ENCODE measurements at places on chromosomes 3 and 15.

DNA sequence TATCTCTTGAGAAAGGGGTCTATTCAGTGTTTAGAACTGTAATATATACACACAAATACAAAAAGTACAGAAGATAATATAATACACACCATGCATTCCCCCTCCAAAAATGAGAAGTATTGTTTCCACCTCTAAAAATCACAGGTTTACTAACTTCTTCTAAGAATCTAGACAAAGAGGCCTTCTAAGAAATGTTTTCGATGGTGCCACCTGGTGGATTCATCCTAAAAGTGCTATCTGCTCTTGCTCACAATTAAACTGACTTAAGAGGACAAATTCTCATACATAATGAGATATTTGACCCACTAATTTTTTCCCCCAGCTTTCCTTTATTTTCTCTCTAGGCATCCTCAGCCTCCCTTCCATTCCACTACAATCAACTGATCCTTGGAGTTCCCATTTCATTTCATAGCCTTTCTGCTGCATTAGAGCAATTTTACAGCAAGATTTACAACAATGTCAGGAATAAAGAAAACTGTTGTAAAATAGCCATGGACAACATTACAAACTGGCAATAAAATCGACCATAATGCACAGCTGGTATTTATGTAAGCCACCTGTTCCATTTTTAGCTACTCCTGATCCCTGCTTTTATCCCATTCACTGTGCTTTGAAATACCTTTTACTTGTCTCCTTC lies 124.6 kb downstream of the ARRDC4 start:
- DNase-seq: peak; percentile 40

GRCh38 chr3:143331350-143331749 lies 211.8 kb downstream of the CHST2 start:
- peak; percentile 66 for DNase-seq

DNA sequence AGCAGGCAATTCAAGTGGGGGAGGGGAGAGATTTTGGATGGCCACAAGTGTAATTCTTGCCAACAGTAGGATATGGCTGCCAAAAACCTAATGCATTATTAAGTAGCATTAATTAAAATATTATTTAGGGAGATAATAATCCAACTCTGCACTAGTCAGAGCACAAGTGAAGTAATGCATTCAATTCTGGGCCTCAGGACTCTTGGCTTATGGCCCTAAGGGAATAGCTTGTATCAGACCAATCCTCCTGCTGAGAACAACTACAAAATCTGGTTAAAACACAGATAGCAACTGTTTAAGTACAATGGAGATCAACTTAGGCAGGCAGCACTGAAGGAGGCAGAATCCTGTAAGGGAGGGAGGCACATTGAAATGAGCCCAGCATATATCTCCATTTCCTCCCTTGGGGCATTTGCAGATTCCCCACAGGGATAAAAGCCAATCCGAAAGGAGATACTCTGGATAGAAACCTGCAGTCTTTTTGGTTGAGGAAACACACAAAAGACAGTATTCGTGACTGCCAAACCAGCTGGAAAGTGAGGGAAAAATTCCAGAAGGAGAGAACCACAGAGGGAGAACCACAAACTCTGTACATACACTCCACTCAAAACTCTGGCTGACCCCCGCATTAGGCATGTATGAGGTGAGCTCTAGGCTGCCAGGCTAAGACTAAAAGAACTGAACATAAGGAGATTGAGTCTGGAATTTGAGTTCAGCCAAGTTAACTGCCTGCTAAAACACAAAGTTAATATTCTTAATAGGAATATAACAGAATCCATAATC lies 57.4 kb downstream of the ETFA start:
- DNase-seq: peak; percentile 14

GRCh38 chr3:45312836-45313493 lies 75.4 kb upstream of the LARS2 start:
- DNase-seq: no peak

- peak; percentile 34 for DNase-seq
Observed at GRCh38 chr15:35624881-35625280, 78.9 kb upstream of the DPH6 start.

DNA sequence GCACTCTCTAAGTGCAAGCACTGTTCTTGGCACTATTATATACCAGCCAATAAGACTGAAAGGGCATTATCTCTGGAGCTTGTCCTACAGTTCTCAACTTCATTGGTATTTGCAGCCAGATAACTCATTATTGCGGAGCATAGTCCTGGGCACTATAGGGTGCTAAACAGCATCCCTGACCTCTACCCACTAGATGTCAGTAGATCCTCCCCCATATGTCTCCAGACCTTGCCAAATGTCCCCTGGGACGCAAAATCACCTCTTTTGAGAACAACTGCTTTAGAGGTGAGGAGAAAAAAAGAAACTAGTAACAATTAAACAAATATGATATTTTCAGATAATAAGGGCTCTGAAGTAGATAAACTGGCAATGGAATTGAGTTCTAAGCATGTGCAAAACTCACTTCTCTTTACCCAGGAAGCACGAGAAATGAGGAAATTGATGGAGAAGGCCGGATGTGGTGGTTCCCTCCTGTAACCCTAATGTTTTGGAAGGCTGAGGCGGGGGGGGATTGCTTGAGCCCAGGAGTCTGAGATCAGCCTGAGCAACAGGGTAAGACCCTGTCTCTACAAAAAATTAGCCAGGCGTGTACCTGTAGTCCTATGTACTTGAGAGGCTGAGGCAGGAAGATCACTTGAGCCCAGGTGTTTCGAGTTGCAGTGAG lies 61.4 kb downstream of the FRMD4B start:
- DNase-seq: no peak

DNA sequence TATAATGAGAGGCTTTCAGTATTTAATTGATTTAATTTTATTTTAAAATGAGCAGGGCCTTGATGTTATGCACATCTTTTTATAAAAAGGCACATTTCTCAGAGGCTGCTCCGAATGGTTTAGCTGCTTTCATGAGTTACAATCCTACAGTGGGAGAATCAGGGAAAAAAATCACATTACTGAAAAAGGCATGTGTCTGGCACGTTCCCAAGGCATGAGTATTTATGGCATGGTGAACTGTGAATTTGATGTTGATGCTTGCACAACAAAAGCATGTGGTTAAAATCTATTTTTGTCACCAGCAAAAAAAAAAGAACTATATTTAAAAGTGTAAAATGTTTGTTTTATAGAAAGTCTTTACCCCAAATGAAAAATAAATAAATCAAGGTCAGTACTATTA lies 485.2 kb upstream of the ROBO2 start:
- no peak for DNase-seq

- no peak for DNase-seq
Observed at GRCh38 chr3:137259701-137260100, 301.9 kb downstream of the IL20RB start.

- DNase-seq: no peak
Observed at GRCh38 chr3:34683851-34684250, 885.4 kb downstream of the PDCD6IP start.

DNA sequence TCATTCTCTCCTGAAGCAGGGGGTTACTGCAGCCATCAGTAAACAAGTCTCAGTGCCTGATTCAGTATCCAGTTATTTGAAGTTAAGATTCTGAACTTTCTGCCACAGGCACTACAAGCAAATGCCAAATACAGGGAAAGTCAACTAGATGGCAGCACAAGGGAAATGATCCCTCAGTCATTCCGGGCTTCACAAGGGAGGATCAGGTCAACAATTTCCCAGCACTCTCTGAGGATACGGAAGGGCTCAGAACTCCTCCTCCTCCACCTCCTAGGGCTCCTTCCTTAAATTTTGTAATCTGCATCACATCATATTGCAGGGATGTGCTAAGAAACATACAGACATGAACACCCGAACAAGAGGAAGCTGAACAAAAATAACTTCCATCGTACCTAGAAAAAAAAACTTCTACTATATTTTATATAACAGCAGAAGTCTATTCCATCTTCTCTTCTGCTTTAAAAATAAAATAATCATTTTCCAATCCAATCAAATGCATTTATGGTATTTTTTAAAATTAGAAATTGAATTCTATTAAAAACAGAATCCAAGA lies 187.1 kb downstream of the FMN1 start:
- DNase-seq: no peak

DNA sequence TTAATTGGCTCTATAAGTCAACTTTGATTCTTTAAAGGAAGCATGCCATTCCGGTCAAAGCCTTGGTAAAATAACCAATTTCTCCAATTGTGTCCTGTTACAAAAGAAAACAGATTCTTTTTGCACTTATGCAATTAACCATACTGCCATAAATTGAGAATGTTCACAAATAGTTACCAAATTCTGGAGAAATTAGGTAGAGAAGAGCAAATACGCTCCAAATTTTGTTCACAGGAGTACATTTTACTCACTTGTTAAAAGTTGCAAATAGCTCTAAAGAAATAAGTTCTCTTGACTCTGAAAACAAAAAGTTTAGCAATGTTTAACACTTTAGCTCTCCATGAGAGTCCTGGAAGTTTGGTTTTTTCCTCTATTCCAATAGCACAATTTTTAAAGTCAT lies 11.1 kb downstream of the MAGEF1 start:
- no peak for DNase-seq

- no peak for DNase-seq
Observed at GRCh38 chr3:70857916-70858315, 545.5 kb upstream of the MDFIC2 start.

DNA sequence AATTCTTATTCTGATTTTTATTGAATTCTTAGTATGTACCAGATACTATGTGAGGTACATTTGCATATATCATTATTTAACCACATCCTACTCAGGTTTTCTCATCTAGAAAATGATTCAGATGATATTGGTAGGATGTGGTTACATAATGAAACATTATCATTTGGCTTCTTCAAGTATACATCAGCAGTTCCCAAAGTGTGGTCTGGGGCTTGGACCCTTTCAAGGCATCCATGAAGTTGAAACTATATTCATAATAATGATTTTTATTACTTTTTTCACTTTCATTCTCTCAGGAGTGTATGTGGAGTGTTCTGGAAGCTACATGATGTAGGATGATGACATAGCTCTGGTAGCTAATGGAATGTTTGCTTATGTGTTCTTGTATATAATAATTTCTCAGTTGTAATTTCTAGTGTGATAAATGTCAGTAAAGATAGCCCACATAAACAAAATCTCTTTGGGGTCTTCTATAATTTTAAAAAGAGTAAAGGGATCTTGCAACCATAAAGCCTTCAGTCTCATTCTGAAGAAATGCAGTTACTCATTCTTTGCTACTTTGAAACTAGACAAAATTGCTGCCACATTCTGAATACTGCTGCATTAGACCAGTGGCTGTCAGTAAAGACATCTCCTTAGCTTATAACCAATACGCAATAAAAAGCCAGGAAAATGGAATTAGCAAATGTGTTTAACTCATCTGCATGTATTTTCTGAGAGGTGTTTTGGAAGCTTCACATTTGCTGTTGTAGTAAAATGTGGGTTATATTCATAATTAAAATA lies 95.8 kb downstream of the PPARG start:
- no peak for DNase-seq

DNA sequence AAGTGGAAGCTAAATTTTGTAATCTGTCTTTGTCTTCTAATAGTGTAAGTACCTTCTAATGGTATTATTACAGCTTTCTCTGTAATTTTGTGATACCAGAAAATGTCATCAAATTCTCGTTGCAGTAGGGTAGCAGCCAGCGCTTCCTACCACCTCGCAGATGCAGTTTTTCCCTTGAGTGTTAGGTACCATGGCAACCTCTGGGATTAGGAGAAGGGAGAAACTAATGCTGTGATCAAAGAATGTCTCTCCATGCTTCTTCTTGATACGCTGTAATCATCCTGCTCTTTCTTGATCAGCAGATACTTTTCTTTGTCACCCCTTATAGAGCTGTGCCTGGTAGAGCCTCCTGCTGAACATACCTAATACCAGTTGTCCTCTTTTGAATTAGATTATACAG lies 27.7 kb downstream of the SRP14 start:
- DNase-seq: no peak

DNA sequence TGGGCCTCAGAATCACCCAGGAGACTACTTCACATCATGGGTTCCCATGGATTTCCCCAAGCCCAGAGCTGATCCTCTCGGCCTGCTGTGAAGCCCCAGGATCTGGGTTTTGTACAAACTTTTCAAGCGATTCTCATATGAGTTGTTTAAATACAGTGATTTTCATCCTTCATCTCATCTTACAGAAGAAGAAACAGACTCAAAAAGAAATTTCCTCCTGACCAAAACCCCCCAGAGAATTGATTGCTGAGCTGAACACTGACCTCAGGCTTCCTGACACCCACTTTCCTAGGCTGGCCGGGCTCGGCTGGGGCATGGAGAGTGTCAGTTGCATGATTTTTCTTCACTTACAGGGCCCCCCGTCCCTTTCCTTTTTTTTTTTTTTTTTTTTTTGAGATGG lies 60.3 kb downstream of the BDH1 start:
- DNase-seq: no peak

DNA sequence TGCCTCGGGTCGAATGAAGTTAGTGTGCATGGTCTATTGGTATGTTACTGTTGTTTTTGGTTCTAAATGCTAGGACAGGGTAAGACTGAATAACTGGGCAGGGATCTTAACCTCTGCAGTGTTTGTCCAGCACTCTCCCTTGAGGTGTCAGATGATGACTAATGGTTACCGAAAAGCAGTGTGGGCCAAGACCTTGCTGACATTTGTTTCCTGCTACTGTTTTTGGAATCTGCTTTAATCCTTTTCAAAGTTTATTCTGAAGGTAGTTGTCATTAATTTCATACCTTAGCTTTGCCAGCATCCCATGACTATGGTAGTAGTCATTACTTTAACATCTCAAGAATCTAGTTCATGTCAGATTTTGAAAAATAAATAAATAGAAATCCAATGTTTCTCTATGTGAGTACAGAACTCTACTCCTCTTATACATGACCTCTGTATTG lies 117.0 kb downstream of the P3H2 start:
- no peak for DNase-seq

DNA sequence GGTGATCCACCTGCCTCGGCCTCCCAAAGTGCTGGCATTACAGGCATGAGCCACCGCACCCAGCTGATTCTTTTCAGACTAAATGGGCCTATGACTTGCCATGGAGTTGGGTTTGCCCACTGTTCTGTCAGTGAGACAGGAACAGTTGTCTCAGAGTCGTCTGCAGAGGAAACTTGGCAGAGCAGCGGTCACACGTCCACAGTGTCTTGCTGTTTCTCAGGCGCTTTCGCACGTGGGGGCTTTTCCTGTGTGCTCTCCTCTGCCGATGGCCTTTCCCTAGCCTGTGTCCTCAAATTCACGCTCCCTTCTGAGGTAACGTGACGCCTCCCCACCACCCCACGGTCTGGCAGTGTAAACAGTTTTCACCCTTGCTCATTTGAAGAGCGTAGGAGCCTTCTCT lies 11.3 kb downstream of the TMEM44 start:
- DNase-seq: no peak

GRCh38 chr15:65327651-65328393 lies 23.3 kb downstream of the RNU5B-1 start:
- DNase-seq: no peak

DNA sequence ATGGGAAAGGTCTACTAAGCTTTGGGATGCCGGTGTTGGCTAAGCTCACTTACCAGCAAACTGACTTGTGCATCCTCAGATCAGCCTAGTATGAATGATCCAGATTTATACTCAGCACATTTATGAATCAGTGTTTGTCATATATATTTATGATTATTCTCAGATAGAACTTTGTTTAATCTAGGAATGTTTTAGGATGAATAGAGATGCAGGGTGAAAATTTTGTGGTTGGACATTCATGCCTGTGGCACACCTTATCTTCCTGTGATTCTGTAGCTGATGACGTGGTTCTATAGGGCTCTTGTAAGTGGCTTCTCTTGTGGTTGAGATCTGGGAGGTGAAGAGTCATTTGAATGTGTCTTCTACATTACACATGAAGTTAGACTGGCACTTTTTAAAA lies 11.4 kb downstream of the CDIN1 start:
- DNase-seq: no peak

- DNase-seq: no peak
Observed at GRCh38 chr15:85920956-85921355, 126.2 kb upstream of the KLHL25 start.

Data from SK-N-MC (cell line).